NCI-H1092 (cell line): ENCODE measurements at places on chromosomes 5 and 9.

DNA sequence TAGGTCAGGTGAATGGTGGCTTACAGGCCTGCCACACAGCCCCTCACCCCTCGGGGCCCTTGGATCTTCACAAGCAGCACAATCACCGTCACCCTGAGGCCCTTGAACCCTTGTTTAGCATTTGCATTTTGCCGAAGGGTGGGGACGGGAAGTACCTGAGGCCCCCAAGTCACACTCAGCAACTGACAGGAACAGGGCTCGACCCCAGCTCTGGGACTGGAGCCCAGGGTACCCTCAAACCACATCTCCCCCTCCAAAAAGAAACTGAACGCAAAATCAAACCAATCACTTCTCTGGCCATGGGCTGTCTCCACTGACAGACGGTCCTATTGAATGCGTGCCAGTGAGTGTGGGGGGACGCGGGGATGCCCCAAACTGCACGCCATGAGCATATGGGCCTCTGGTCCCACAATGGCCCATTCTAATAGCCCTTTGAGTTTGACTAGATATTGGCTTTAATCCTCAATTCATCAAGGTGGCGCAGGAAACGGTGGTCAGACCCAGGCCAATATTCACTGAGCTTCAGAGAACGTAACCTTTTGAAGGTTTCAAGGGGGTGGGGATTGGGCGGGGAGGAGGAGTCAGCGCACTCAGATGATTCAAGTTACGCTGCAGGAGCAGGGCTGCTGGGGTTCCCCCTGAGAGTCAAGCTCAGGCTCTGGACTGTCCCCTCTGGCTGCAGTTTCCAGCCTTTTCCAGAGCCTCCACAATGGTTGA, 176.0 kb downstream of the DAB2IP start:
- no peak for DNase-seq

DNA sequence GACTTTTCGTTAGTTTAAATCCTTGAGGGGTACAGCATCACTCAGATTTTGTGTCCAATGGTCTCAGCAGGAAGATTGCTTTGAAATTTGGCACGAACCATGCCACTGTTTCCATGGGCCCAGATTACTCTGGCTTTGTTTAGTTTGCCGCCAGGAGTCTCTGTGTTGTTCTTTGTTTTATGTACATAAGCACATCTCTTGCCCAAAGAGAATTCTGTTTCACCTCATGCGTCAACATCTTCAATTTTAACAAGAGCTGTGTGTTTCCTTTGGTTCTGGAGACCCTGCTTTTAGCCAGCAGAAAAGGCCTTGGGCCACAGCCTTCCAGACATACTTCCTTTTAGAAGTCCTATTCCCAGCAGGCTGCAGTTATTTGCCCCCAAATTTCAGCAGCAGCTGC, 62.4 kb downstream of the TNPO1 start:
- DNase-seq, result peak; percentile 35

DNA sequence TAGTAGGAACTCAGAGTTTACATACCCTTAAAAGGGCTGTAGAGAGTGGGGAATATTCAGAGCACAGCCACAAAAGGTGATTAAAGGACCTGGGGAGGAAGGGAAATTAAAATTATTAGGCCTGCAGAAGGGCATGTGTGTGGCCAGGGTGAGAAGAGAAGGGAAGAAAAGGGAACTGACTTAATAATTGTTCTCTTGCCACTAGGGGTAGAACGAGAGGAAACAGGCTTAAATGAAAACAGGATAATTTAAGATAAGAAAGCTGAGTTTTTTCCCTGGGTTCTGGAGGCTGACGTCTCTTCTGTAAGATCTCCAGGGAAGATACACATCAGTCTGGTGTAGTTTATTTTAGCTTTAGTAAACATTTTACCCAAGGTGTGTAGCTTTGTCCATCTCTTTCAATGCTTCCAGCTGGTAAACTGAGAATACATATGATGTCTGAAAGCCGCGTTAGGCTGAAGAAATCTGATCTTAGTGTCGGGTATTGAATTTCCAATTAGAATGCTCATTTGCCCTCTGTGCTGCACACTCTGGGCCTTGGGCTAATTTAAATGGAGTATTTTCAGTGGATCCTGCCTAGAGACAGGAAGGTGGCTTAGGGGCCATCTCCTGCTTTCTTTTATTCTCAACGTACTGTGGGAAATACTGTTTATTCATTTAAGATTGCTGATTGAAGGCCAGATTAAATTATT, 416.8 kb downstream of the TMEM38B start:
- peak; percentile 74 for DNase-seq

GRCh38 chr9:14320271-14321181, 6.6 kb upstream of the NFIB start:
- DNase-seq, result peak; percentile 31

DNA sequence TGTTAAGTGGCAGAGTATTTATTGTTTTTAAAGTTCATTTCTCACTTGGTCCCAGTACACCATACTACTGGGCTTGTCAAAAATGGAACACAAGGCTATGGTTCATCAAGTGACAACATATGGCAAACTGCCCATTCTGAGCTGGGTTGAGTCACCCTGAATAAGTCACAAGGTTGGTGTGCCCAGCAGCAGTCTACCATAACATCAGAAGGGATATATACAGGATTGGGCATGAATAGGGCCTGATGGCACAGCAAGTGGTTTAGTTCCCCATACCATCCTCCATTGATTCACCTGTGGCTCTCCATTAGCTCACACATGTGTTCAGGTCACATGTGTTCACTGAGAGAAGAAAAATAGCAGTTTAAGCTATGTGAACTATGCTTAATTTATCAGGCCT, 249.8 kb upstream of the PRDM9 start:
- DNase-seq, result no peak

GRCh38 chr5:6556802-6557102, 76.1 kb downstream of the NSUN2 start:
- no peak for DNase-seq

DNA sequence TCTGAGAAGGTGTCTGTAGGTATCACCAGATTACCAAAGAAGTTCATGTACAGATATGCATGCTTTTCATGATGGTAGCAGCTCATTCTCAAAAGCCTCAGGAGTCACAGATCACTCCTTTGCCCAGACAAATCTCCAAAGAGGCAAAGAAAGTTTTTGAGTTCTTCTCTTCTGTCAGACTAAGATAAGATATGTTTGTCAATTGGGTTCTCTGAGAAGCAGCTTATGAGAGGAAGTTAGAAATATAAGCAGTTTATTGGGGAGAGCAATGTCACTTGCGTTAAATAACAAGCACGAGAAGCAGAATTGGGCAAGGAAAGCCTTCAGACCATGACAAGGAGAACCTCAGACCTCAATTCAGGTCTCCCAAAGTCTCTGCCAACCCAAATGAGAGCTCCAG, 219.2 kb upstream of the KLF4 start:
- no peak for DNase-seq
